ENCODE measurements at places on chromosomes 11 and 22.

DNA sequence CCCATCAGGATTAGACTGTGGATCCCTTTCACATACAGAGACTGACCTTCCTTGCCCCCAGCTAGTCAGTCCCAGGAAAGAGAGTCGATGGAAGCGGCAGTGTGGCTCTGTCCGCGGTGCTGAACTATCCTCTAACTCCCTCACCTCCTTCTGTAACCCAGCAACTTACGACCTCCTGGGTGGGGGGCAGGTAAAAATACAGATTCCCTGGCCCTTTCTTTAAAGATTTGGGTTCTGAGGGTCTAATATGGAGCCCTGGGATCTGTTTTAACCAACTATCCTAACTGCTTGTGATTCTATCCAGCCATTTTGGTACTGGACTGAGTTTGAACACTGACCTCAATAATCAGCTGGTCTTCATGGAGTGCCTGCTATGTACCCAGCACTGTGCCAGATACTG, 23.2 kb downstream of the MFNG start:
- no peak for DNase-seq

- DNase-seq, result no peak
These were observed 2.8 kb downstream of the SLC17A6 start for GRCh38 chr11:22340701-22341587.

GRCh38 chr22:42648368-42649245, 585 bp downstream of the CYB5R3 start:
- no peak for DNase-seq

DNA sequence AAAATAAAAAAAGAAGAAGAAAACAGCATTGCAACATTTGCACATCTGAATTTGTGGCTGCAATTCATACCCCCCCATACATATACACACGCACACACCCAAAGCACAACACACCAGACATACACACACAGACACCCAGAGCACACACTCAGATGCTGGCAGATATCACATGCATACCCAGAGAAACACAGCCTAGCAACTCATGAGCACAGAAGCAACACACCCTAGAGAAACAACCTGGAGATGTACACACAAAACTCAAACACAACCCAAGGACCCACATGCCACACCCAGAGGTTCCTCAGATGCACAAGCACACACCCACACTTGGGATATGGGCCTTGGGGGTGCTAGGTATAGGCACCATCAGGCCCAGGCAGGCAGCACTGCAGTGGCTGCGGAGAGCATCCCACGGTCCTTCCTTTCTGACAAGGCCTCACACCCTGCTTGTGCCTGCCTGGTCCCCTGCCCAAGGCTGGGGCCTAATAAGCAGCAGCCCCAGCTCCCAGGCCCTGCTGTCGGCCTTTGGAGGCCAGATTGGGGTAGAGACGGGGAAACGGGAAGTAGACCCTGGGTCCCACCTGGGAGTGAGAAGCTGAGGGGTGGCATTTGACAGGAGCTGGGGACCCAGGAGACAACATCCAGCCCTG, 3.1 kb downstream of the CST6 start:
- DNase-seq, result no peak

- no peak for DNase-seq
These were observed 163.9 kb downstream of the ADAMTS15 start for GRCh38 chr11:130612291-130612851.

GRCh38 chr11:118791961-118792569, 1.1 kb upstream of the DDX6 start:
- DNase-seq, result no peak

DNA sequence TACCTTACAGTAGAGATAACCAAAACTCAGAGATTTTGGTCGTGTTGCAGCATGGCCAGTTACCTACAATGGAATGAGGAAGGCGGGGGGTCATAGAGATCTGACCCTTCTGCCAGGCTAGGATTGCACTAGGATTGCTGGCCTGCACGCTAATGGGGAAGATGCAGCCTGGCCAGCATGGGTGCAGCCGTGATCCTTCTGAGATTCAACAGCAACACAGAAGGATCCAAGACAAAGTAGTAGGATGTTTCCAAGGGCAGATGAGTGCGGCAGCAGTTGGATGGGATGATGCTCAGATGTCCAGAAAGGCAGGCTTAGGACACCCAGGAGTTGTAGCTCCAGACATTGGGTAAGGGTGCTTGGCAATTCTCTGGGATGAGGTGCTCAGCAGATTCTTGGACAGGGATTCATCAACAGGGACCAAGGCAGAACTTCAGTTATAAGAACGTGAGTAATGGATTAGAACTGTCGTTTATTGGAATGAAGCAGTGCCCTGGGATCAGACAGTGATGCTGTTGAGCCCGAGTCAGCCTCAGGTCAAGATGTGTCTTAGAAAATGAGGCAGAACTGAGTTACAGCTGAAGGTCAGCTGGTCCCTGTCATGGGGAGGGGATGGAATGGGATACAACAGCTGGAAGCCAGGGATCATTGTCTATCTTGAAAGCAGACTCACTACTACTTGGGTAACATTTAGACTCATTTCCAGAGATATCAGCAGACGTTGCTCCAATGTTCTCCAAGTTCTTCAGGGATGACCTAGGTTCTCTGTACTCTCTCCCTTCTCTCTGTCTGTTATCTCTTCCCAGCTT, 71.0 kb downstream of the PARVA start:
- DNase-seq, result no peak

DNA sequence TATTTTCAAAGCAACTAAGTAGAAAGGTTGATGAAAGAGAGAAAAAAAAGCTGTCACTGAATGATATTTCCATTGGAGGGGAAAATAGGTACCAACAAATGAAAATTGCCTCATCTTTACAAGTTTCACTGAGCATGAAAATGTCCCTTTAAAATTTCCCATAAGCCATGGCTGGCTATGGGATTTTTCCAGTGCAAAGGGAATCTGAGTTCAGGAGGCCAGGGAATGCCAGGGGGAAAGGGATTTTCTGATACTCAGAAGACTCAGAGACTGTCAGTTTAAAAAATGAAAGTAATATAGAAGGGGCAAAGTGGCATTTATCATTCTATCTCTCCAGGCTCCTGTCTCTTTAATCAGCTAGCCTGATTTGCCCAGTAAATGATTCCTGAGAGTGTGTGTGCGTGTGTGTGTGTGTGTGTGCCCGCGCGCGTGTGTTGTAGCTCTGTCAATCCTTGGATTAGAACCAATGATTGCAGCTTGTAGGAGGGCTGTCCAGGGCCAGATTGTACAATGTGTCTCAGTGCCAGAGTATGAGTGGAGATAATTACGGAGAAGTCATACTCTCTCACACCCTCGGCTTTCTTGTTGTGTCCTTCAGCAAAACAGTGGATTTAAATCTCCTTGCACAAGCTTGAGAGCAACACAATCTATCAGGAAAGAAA, at the start of gene NTM:
Gene NTM, plus strand, starts transcription at position 526 of the 662 bp plus-strand sequence.
- no peak for DNase-seq

- DNase-seq, result no peak
These were observed at the start of gene GRK2 for GRCh38 chr11:67266449-67267187. Gene GRK2 (plus strand): TSS chr11:67266473. CDS start chr11:67266700, 227 bp downstream.

- DNase-seq, result no peak
These were observed 231.0 kb downstream of the DDX10 start for GRCh38 chr11:108895579-108896480.

DNA sequence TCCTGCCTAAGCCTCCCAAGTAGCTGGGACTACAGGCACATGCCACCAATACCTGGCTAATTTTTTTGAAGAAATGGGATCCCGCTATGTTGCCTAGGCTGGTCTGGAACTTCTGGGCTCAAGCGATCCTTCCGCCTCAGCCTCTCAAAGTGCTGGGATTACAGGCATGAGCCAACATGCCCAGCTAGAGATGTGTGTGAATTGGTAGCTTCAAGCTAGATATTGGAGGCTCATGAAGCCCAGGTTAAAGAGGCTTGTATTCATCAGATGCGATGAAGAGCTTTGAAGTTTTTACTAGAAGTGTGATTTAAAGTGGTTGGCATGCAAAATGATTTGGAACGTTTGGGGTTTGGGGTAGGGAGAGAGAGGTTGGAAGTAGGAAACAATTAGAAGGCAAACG, 19.6 kb downstream of the NF2 start:
- no peak for DNase-seq

DNA sequence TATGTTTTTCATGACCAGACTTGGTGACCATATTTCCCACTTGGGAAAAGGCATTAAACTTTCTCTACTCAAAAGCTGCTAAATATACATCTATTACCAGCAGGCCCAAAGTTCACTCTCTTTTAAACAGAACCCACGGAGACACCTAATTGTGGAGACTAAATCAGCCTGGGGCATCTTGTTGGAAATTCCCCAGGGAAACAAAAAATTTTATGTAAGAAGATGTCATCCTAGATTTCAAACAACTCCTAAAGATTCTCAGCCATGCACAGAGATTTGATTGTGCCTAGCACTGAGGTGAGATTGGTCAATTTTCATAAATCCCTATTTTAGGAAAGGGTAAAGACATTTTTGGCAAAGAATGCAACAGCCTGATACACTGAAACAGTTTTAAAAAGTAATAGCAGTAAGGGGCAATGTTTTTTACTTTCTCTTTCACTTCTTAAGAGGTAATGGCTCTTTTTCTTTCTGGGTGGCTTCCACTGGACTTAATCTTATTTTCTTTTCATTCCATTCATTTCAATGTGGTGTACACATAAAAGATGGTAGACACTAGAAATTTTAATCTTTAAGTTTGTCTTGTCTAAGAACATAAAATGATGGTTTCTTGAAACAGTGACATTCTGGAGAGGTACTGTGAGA, 9.6 kb downstream of the OR52N2 start:
- DNase-seq, result no peak

DNA sequence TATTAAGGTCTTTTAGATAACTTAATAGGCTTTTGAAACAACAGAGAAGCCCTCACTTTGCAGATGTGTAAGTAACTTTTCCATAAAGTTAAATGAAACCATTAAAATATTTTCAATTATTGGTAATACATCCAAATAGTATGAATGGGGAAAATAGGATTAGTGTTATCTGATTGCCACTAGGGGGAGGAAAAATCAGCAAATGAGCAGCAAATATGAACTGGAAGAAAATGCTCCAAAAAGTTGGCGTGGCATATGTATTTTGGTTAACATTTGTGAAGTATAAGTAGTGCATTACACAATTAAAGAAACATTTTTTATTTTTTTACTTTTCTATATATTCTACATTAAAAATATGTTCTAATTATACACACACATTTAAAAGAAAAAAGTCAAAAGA, 259.8 kb upstream of the ANO5 start:
- no peak for DNase-seq

- DNase-seq, result no peak
These were observed 369.5 kb downstream of the AASDHPPT start for GRCh38 chr11:106446955-106447354.

GRCh38 chr11:201966-202365, 5.2 kb downstream of the BET1L start:
- peak; percentile 11 for DNase-seq

- no peak for DNase-seq
These were observed 8.9 kb downstream of the RIBC2 start for GRCh38 chr22:45422237-45422983.

- DNase-seq, result no peak
These were observed 6.3 kb downstream of the DAGLA start for GRCh38 chr11:61686469-61686868.

DNA sequence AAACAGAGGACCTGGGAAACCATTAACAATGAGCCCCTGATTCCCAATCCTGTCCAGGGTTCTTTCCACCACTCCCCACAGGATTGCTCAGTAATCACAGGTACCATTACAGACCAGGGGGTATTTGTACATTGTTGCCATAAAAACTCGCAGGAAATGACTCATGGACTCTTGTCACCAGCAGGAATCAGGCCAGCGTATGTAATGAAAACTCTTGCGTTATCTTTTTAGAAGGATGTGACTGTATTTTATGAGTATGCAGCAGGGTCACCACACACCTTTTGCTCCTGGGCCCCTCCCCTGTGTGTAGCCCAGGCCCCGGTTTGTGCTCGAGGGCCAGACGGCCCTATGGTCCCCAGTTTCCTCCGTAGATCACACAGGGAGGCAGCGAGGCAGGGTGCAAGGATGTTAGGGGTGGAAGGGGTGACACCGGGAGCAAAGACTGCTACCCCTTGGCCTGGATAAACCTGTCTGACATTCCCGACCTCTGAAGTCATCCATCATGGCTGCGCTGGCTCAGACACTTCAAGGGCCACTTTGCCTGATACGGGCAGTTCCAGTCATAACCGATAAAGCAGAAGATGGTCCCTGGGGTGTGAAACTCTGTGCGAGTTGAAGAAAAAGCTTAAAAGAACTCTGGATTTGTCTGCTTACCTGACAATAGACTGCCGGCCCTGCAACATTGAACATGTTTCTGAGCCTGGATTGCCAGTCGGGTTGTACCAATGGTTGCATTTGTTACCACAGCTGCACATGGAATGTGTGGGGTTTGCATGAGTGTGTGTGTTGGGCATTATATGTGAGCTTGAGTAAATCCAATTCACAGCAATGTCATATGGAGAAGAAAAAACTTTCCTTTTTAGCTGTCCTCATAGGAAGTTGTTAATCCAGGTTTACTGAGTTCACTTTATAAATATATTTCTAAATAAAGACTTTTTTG, 56.9 kb downstream of the MICAL2 start:
- DNase-seq, result no peak

GRCh38 chr22:38900677-38901076, 28.7 kb upstream of the CBX6 start:
- no peak for DNase-seq

- DNase-seq, result no peak
These were observed 3.0 kb downstream of the GAS2L1 start for GRCh38 chr22:29309332-29310064.

DNA sequence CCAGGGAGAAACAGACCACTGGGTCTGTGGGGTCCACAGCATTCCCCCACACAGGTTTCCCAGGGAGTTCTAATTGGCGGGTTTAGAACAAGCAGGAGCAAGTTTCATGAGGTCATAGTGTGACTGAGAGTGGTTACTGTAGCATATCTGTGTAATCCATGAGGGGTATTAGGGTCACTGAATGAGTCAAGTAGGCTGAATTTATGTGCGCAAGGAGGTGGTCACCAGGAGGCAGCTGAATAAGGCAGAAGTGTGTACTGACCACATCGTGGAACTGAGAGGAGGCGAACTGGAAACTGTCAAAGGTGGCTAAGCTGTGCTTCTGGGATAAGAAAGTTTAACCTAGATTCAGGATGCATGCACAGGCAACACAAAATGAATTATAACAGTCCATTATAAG, 876.0 kb downstream of the METTL15 start:
- no peak for DNase-seq

GRCh38 chr11:9386086-9386485, 1.6 kb downstream of the IPO7 start:
- no peak for DNase-seq

GRCh38 chr11:107372439-107372838, 85.2 kb downstream of the CWF19L2 start:
- DNase-seq, result no peak

GRCh38 chr11:133985981-133986944, 29.5 kb upstream of the IGSF9B start:
- DNase-seq, result no peak

- no peak for DNase-seq
These were observed 8.2 kb downstream of the SNX19 start for GRCh38 chr11:130908061-130908460.

DNA sequence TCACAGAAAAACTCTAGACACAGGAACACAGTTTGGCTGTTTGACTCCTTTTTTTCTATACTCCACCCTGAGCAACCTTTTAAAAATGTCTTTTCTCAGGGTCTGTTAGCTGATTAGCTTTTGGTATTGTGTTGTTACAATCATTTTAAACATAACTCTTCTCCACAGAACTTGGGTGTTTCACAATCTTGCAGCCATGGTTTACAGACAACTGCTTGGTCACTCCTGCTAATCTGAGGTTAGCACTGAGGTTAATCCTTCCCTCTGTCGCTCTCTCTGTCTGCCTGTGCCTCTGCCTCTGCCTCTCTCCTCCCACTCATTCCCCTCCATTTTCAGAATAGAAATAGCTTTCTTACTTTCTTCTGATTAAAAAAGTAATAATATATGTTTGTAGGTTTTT, 62.4 kb upstream of the ZBED5 start:
- no peak for DNase-seq
